ENCODE measurements at places on chromosomes 2 and 18.

DNA sequence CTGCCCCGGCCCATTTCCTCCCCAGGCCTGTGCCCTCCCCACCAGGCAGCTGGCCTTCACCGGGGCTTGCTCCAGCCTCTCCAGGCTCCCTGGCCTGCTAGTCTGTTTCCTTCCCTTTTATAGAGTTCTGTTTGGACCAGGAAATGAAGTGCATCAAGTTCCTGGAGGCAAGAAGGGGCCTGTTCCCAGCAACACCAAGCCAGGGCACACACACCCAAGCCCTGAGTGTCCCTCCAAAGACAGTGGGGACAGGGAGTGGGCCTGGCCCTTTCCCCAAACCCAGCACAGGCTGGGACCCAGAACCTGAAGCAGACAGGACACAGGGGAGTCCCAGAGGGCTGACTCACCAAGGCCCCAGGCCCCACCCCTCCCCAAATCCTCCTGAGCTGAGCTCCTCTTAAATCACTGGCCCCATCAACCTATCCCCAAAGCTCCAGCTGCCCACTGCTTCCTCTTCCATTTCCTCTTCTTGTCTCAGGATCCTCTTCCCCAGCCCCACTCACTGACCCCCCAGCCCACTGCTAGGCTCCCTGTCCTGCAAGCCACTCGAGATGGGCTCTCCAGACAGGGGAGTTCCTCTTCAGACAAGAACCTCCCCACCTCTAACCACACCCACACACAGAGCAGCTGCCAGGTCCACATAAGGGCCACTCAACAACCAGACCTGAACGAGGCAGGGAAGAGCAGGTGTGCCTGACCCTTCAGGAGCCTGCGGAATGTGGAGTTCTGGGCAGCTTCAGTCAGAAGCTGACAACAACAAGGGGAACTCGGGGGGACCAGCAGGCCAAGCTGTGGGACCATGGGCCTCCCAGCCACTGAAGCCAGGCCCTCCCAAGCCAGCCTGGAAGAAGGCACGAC is 74.2 kb downstream of the TNS1 start:
- DNase-seq: peak; percentile 40

GRCh38 chr2:121723316-121723715 is 13.4 kb downstream of the NIFK start:
- DNase-seq: peak; percentile 27

GRCh38 chr2:45774688-45775244 is 123.3 kb downstream of the PRKCE start:
- DNase-seq: no peak

DNA sequence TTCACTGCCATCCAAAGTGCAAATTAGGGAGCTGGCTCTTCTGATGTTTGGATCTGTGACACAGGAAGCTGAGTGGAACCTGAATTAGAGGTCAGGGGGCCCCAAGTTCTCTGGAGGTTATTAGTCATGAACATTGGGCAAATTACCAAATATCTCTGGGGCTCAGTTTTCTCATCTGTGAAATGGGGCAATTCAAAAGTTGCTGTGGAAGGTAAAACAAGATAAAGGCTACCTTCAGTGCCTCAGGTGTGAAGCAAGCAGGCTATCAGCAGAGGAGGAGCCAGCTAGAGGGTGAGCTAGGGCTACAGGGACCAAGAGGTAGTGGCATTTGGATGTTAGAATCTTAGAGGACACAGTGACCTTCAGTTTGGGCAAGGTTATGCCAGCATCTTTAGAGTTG is 89.4 kb upstream of the FAM136A start:
- no peak for DNase-seq

DNA sequence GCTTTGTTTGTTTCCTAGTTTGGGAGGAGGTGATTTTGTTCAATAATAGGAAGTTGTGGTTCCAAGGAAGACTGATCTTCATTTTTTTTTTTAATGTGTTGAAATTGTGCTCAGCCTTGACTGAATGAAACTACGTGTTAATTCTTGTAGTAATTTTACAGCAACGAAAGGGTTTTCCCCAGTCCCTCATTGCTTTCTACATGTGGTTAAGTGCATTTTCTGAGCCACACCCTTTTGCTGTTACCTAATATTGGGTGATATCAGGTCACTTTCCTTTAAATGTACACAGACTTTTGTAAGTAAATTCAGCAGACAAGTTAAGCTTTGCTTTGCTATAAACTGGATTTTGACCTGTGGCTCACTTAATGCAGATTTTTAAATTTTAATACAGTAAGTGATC is 73.6 kb downstream of the OTX1 start:
- DNase-seq: peak; percentile 0

DNA sequence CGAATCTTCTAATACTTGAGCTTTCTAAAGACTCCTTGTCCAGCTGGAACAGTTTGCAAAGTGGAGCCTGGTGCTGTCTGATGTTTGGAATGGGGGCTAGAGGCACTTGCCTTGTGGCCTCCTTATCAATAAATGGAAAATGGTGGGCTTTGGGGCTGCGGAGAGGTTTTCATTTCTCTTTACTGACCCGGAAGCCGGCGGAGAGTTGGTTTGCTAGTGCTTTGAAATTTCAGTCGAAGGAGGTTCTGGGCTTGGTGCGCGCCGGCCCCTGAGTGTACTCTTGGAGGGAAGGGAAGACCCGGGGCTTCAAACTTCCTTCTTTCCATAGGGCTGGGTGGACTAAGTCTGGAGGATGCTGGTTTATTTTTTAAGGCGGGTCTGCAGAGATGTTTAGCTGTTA is 714 bp downstream of the RPIA start:
- DNase-seq: peak; percentile 56

Data from GM23248 (cell line).